Effector memory CD4-positive, alpha-beta T cell (primary cell): ENCODE measurements at places on chromosomes 2 and 18.

GRCh38 chr18:5389356-5389755, 93.8 kb upstream of the ZBTB14 start:
- no peak overlapping the region for H3K27ac ChIP-seq
- no peak overlapping the region for H3K4me3 ChIP-seq

- H3K4me3 ChIP-seq: no peak overlapping the region
- H3K36me3 ChIP-seq: peaks cover 27% of the 10 kb centered on the region
- H3K27ac ChIP-seq: no peak overlapping the region
- no peaks in the 10 kb centered on the region for H3K4me1 ChIP-seq
- no peaks in the 10 kb centered on the region for H3K27me3 ChIP-seq
These were observed 40.0 kb upstream of the CYBRD1 start for GRCh38 chr2:171482308-171482707.

GRCh38 chr2:139033300-139033699, 253.1 kb upstream of the NXPH2 start:
- no peaks in the 10 kb centered on the region for H3K4me1 ChIP-seq
- H3K27ac ChIP-seq: no peak overlapping the region
- H3K27me3 ChIP-seq: no peaks in the 10 kb centered on the region
- H3K4me3 ChIP-seq: no peak overlapping the region
- H3K36me3 ChIP-seq: no peaks in the 10 kb centered on the region
- no peak for DNase-seq

- peaks cover 15% of the 10 kb centered on the region for H3K36me3 ChIP-seq
- H3K27ac ChIP-seq: no peak overlapping the region
- no peaks in the 10 kb centered on the region for H3K27me3 ChIP-seq
- H3K4me1 ChIP-seq: no peaks in the 10 kb centered on the region
These were observed 105.0 kb upstream of the ZFP36L2 start for GRCh38 chr2:43331422-43331821.

DNA sequence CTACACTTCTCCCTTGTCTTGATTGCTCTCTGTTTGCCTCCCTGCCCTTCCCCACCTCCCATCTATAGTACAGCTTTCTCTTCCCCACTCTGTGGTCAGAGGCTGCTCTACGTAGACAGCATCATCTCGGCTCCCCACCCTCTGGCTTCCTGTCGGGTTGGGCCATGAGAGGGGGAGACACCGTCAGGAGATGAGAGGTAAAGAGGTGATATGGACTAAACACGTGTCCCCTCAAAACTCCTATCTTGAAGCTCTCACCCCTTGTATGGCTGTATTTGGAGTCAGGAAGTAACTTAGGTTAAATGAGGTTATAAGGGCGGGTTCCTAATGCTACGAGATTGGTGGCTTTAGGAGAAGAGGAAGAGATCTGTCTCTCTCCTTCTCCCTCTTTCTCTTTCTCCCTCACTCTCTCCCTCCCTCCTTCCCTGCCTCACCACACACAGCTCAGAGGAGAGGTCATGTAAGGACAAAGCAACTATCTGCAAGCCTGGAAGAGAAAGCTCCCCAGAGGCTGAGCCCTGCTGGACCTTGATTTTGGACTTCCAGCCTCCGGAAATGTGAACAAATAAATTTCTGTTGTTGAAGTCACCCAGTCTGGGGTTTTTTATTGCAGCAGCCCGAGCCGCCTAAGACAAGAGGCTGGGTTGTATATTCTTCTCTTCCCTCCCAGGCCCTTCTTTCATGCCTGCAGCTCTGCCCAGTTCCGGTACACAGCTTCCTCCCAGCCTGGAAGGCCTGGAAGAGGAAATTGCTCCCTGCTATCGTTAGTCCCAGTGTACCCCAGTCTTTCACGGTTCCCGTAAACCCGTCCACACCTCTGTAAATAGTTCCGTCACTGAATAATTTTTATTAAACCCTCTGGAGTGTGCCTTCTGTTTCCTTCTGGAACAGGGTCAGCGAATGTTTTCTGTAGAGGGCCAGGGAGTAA, 138.0 kb downstream of the AKAIN1 start:
- H3K36me3 ChIP-seq: no peaks in the 10 kb centered on the region
- no peak overlapping the region for H3K27ac ChIP-seq
- H3K27me3 ChIP-seq: no peaks in the 10 kb centered on the region
- H3K4me1 ChIP-seq: no peaks in the 10 kb centered on the region
- no peak overlapping the region for H3K4me3 ChIP-seq

DNA sequence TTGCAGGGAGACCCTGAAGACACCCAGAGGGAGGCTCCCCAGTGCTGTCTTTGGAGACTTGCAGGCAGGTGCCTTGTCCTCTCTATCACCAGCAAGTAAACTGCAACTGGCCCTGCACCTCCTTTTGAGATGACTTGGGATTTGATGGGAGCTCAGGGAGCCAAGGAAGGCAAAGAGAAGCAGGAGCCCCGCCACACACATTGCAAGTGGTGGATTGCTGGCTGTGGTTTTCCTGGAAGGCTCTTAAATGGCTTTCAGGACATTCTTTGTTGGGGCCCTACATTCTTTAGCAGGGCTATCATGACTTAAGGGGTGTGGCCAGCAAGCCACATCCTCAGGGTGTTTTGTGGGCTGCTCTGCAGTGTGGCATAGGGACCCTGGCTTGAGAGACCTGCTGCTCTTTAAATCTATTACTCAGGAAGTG, 39.9 kb upstream of the CDC42EP3 start:
- no peak overlapping the region for H3K27ac ChIP-seq
- H3K4me1 ChIP-seq: peaks cover 16% of the 10 kb centered on the region
- H3K4me3 ChIP-seq: no peak overlapping the region
- no peaks in the 10 kb centered on the region for H3K36me3 ChIP-seq
- no peaks in the 10 kb centered on the region for H3K27me3 ChIP-seq
- no peak for DNase-seq
